Neural crest cell (in vitro differentiated cells): ENCODE measurements at places on chromosomes 7 and 10. TPM values are rescaled to one million over a fixed set of nuclear protein-coding genes. Genes with fewer than 3 reads are reported as not detected.

The PLPP4 gene
- total RNA-seq, result not detected in 2 replicates

The PRKAR2B gene
- 14.2 and 14.4 TPM in 2 replicates for total RNA-seq

- H3K27ac ChIP-seq, result no peak overlapping the region
- peaks cover 13% of the 10 kb centered on the region for H3K27me3 ChIP-seq
- H3K4me1 ChIP-seq, result peaks cover 3% of the 10 kb centered on the region
- peaks cover 3% of the 10 kb centered on the region for H3K36me3 ChIP-seq
Observed at GRCh38 chr7:159063046-159063840, 81.4 kb downstream of the VIPR2 start.

The FRA10AC1 gene
- 12.5 and 14.2 TPM in 2 replicates for total RNA-seq

The PON1 gene
- total RNA-seq, result not detected in 2 replicates

GRCh38 chr7:29957521-29958310 is 31.9 kb downstream of the SCRN1 start:
- H3K36me3 ChIP-seq, result peaks cover 26% of the 10 kb centered on the region
- no peak for DNase-seq
- H3K4me3 ChIP-seq, result no peak overlapping the region
- no peak overlapping the region for H3K27ac ChIP-seq
- peaks cover 22% of the 10 kb centered on the region for H3K4me1 ChIP-seq
- H3K27me3 ChIP-seq, result no peaks in the 10 kb centered on the region

GRCh38 chr7:17305387-17306171 is 7.1 kb downstream of the AHR start:
- no peaks in the 10 kb centered on the region for H3K36me3 ChIP-seq
- H3K27ac ChIP-seq, result no peak overlapping the region
- no peak for DNase-seq

DNA sequence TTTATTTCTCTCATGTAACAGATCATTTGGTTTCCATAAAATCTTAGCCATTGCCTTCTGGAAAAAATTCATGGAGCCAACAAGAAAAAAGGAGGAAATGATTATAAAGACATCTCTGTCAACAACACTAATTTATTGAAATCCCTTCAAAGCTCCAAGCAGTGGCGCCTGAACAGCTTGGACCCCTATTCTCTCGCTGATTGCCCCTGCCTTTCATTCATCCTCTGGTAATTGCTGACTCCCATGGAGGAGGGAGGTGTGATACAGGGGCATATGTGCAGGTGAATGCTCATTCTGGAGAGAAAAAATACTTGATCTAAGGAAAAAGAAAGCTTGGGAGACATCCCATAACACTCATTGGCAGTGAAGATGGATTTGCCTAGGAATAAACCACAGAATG is 345.5 kb downstream of the FGFR2 start:
- H3K36me3 ChIP-seq, result no peaks in the 10 kb centered on the region
- peaks cover 7% of the 10 kb centered on the region for H3K4me1 ChIP-seq
- peaks cover 4% of the 10 kb centered on the region for H3K27me3 ChIP-seq
- H3K27ac ChIP-seq, result no peak overlapping the region

The AKR1C3 gene
- 0.19 TPM in 1 of 2 replicates, not detected in the other for total RNA-seq

The SUGCT gene
- total RNA-seq, result 5.9 and 7.8 TPM in 2 replicates

The GDF2 gene
- total RNA-seq, result not detected in 2 replicates

The TAS2R4 gene
- 1.1 and 1.6 TPM in 2 replicates for total RNA-seq

DNA sequence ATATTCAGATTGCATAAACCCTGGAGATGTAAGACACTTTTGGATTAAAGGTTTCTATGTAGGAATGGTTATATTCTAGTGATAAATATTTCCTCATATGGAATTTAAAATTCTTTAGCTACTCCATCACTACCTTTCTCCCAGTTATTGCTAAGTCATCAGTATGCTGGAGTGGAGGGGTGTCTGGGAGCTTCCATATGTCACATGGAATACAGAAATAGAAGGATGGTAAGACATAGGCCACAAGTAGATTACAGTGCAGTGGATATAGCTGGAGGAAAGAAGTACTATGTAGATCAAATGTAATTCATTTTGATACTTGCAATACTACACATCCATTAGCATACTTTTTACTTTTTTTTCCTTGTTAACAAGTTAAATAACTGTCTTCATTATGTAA is 428.4 kb downstream of the ARL4A start:
- no peak overlapping the region for H3K4me3 ChIP-seq
- H3K4me1 ChIP-seq, result peaks cover 18% of the 10 kb centered on the region
- DNase-seq, result no peak
- H3K27me3 ChIP-seq, result no peaks in the 10 kb centered on the region

DNA sequence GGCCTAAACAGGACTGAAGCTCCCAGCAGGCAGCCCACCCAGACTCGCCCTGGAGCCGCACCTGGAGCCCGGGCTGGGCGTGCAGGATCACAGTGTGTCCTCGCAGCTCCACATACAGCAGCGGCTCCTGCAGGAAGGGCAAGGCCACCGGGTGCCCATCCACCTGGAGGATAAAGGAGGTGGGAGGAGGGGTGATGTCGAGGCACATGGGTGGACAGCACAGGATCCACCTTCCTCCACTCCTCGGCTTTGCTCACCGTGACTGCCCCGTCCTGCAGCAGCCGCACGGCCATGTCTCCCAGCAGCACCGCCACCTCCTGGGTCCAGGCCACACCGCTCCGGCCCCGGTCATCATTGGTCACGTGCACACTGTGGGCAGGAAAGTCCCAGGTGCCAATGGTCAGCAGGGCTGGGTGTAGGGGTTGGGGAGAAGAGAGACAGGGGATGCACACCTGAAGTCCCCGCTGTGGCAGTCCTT is 16.8 kb downstream of the ATP6V1F start:
- peaks cover 4% of the 10 kb centered on the region for H3K4me1 ChIP-seq
- H3K27ac ChIP-seq, result no peak overlapping the region
- H3K4me3 ChIP-seq, result no peak overlapping the region
- H3K36me3 ChIP-seq, result no peaks in the 10 kb centered on the region
- H3K27me3 ChIP-seq, result no peaks in the 10 kb centered on the region

DNA sequence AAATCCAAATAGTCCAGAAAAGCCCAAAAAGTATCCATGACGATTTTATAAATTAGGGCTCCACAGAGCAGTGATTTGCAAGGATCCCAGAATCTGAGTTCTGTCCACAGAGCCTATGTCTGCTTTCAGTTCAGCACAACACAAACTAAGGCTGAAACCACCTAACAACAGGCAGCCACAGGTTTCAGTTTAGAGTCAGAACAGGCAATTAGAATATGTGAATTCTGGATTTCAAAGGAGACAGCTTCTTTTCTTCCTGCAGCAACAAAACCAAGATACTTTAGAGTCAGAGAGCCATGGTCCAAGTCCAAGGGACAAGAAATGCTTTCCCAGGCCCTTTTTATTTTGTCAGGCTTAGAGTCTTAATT is 23.6 kb downstream of the IFIT3 start:
- DNase-seq, result no peak
- H3K27me3 ChIP-seq, result no peaks in the 10 kb centered on the region
- H3K36me3 ChIP-seq, result no peaks in the 10 kb centered on the region
- peaks cover 71% of the 10 kb centered on the region for H3K4me1 ChIP-seq
- no peak overlapping the region for H3K27ac ChIP-seq

The EGR2 gene
- 14.2 and 14.4 TPM in 2 replicates for total RNA-seq

The ALOX5 gene
- total RNA-seq, result not detected in 2 replicates

GRCh38 chr7:49767719-49768118 is 5.7 kb upstream of the VWC2 start:
- H3K4me1 ChIP-seq, result peaks cover under 1% of the 10 kb centered on the region
- H3K27me3 ChIP-seq, result peaks cover 70% of the 10 kb centered on the region
- no peaks in the 10 kb centered on the region for H3K36me3 ChIP-seq
- no peak overlapping the region for H3K4me3 ChIP-seq

The EN2 gene
- 7.2 and 8.2 TPM in 2 replicates for total RNA-seq

GRCh38 chr10:95814011-95814727 is 58.2 kb downstream of the ENTPD1 start:
- peak overlapping the region; percentile 39 for H3K4me3 ChIP-seq
- no peaks in the 10 kb centered on the region for H3K27me3 ChIP-seq
- peaks cover 14% of the 10 kb centered on the region for H3K4me1 ChIP-seq
- peak overlapping the region; percentile 91 for H3K27ac ChIP-seq

- DNase-seq, result no peak
- no peak overlapping the region for H3K4me3 ChIP-seq
- peaks cover 42% of the 10 kb centered on the region for H3K27me3 ChIP-seq
- H3K27ac ChIP-seq, result no peak overlapping the region
- H3K36me3 ChIP-seq, result no peaks in the 10 kb centered on the region
Observed at GRCh38 chr7:151813997-151814396, 62.9 kb downstream of the PRKAG2 start.
